Chondrocyte (in vitro differentiated cells): ENCODE measurements at places on chromosomes 2 and 18. TPM values are rescaled to one million over a fixed set of nuclear protein-coding genes. Genes with fewer than 3 reads are reported as not detected.
A peak's percentile ranks its signal among the peaks of the same experiment; 100 is the strongest.

GKN2 gene
- total RNA-seq: not detected in 3 replicates

NMUR1 gene
- total RNA-seq: 0.10 TPM in 1 of 3 replicates, not detected in the others

TEX261 gene
- 54.1 to 57.3 TPM (median 56.8 TPM) in 3 replicates for total RNA-seq

TNFAIP6 gene
- 4.1 to 7.4 TPM (median 4.2 TPM) in 3 replicates for total RNA-seq

NTSR2 gene
- not detected in 3 replicates for total RNA-seq

ANKRD29 gene
- total RNA-seq: 0.48 to 0.85 TPM (median 0.50 TPM) in 3 replicates

INHA gene
- 1.0 to 2.7 TPM (median 1.7 TPM) in 3 replicates for total RNA-seq

MC2R gene
- total RNA-seq: not detected in 3 replicates

GPBAR1 gene
- 0.10 to 0.26 TPM (median 0.22 TPM) in 3 replicates for total RNA-seq

TCF23 gene
- not detected in 3 replicates for total RNA-seq

CCDC141 gene
- not detected in 3 replicates for total RNA-seq

THSD7B gene
- total RNA-seq: not detected in 3 replicates

TBC1D8 gene
- total RNA-seq: 6.2 to 8.2 TPM (median 7.3 TPM) in 3 replicates

DNA sequence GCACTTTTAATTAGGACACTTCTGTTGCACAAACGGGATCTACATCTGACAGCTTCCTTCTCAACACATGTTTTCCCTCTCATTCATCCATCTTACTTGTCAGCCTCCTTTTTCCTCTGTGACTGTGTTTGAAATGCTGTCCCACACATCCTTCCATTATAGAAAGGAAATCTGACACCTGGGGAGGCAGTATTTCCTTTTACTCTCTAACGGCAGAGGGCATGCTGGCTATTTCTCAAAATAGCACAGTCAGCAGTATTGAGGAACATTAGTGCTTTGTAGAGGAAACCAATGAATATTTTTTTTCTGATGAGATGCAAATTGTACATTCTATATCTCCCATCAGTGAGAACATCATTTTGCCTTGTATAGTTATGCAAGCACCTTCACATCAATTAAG lies 668.7 kb downstream of the SLC4A3 start:
- DNase-seq: no peak

GRCh38 chr2:51579412-51579811 lies 547.5 kb upstream of the NRXN1 start:
- no peak for DNase-seq

DNA sequence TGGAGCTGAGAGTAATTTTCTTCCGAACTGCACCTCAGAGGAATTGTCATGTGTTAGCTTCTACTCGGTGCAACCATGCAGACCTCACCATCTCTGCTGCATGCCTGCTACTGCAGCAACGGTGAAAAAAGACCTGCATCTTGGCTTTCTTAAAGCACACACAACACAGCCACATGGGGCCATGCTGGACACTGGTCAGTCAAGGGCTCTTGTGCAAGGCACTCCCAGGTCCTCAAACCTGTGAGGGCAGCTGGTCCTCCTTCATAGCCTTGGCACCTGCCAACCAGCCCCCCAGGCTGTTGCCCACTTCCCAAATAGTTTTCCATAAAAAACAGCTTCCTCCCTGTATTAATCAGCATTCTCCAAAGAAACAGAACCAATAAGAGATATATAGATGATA lies 113.5 kb upstream of the TEX51 start:
- DNase-seq: no peak

DNA sequence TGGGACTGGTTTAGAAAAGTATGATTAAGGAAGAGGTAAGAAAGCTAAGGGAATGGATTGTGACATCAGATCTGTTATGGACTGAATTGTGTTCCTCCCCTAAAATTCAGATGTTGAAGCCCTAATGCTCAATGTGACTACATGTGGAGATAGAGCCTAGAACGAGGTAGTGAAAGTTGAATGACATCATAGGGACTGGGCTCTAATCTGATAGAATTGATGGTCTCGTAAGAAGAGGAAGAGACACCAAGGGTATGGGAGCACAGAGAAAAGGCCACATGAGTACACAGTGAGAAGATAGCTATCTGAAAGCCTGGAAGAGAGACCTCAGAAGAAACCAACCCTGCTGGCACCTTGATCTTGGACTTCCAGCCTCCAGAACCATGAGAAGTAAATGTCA lies 178.3 kb downstream of the TRIB2 start:
- no peak for DNase-seq

DNA sequence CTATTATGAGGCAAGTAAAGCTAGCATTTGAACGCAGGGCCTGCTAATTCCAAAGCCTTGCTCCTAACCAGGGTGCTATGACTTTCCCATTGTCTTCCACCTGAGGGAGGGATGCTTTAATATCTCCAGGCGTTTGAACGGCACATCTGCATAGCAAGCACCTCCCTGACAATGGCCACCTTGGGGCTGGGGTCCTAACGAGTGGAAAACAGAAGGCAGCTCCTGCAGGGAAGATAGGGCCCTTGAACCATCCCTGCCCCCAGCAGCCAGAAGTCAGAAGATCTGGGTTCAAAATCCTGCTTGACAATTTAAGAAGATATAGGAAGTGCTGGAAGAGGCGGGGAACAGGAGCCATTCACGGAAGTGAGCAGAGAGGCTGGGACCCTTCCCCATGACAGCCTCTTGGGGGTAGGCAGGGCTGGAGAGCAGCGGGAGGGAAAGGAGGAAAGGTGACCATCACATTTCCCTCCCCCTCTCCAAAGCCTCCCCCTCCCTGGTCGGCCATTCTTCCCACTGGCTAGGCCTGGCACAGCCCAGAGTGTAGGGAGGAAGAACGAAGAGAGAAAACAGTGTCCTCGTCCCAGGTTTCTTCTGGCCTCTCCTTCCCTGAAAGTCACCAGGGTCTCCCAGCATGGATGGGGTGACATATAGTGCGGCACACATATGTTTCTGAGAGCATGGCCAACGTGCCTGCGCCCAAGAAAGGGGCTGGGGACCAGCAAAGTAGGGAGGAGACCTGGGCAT lies 73.5 kb downstream of the EMX1 start:
- DNase-seq: no peak

DNA sequence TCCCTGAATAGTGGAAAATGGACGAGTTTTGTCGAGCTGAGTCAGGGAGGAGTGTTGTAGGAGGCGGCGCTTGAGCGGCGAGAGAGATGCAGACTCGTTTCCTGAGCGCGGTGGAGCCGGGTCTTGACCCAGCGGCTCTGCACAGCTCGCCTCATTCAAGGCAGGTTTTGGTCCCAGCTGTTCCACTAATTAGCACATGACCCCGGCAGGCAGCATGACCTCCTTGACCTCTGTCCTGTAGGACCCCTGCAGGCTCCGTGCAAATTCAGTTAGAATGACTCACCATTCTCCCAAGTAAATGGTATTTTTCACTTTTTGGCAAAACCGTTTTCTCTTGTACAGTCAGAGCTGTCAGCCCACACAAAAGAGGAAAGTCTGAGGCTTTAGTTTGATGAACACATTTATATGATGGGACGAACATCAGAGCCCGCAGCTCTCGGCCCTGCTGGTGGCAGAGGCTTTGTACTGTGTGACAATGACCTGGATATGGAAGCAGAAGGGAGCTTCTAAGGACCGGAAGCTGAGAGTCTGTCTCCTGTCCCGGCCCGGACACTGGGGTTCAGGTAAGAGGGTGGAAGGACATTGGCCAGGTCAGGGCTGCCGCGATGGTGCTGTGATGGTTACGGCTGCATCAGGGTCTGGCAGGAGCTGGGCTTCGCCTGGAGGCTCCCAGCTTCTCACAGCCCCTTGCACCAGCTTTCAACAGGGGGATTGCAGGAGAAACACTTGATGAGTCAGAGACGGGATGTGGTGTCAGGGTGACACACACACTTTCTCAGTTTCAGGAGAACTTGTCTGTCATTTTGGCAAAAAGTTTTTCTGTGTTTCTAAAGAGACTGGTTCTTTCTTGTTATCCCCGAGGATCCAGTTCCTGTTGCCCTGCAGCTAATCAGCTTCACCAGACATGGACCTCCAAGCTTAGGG lies 29.9 kb upstream of the ALKAL2 start:
- DNase-seq: no peak

DNA sequence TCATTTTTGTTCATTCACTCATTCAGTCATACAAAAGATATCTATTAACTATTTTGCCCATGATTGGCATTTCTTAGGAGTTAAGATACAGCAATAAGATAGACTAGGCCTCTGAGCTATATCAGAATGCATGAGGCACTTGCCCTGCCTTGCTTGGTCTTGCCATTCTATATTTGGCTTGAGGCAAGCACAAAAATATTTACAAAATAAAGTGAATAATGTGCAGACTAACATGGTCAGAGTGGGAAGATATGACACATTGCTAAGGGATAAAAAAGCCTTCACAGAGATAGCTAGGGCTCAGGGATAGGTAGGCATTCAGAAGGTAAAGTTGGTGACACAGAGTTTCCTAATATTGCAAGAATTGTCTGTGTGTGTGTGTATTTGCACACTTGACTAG lies 75.0 kb upstream of the MMADHC start:
- DNase-seq: no peak

GRCh38 chr2:200635251-200635650 lies 49.4 kb downstream of the AOX1 start:
- DNase-seq: no peak

GRCh38 chr18:59681521-59682004 lies 15.7 kb downstream of the CCBE1 start:
- DNase-seq: no peak

DNA sequence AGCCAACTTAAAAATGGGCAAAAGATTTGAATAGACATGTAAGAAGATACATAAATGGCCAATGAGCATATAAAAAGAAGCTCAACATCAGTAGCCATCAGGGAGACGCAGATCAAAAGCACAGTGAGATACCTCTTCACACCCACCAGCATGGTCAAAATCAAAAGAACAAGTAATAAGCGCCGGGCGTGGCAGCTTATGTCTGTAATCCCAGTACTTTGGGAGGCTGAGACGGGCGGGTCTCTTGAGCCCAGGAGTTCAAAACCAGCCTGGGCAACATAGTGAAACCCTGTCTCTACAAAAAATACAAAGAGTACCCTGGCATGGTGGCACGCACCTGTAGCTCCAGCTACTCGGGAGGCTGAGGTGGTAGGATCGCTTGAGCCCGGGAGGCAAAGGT lies 4.6 kb upstream of the CIB4 start:
- peak; percentile 34 for DNase-seq

- DNase-seq: no peak
Measured at GRCh38 chr2:67839242-67839641, 223.6 kb downstream of the C1D start.

- no peak for DNase-seq
Measured at GRCh38 chr2:83002706-83003105, 1456.4 kb downstream of the SUCLG1 start.

- DNase-seq: no peak
Measured at GRCh38 chr18:22681908-22682307, 251.2 kb upstream of the RBBP8 start.

GRCh38 chr2:129369437-129369836 lies 610.0 kb upstream of the RAB6C start:
- no peak for DNase-seq

- no peak for DNase-seq
Measured at GRCh38 chr2:227654426-227654825, 12.2 kb upstream of the SCYGR5 start.

DNA sequence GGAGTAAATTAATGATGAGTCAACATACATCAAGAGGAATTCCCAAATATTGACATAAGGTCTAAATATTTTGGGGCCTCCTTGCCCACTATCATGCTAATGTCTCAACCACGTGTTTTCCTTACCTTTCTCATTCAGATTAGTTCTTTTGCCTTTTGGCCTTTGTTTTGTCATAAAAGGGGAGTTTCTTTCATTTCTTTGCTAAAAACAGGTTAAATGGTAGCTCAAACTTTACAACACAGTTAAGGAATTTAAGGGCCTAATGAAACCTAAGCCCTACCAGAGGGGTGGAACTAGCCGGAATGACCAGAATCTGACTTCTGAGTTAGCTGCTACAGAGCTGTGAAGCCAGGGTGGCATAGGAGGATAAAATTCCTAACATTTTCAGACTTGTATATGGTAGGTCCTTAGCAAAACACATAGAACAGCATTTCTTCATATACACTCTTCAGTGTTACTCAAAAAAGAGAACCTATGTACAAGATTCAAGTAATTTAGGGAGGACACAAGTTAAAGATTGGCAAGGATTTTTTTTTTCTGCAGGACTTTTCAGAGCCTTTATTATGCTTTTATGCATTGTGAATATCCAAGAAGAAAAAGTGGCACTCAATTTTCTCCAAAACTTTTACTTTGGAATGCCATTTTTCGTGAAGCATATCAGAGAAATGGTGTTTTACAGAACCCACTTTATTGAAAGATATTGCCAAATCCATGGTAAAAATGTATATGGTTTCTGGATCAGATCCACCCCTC lies 633.1 kb downstream of the ARHGAP15 start:
- DNase-seq: no peak

GRCh38 chr2:204545861-204546735 lies 823 bp downstream of the PARD3B start:
- DNase-seq: peak; percentile 80

GRCh38 chr2:152049541-152049940 lies 49.3 kb downstream of the CACNB4 start:
- DNase-seq: no peak

- no peak for DNase-seq
Measured at GRCh38 chr2:176521878-176522670, 252.8 kb downstream of the MTX2 start.

DNA sequence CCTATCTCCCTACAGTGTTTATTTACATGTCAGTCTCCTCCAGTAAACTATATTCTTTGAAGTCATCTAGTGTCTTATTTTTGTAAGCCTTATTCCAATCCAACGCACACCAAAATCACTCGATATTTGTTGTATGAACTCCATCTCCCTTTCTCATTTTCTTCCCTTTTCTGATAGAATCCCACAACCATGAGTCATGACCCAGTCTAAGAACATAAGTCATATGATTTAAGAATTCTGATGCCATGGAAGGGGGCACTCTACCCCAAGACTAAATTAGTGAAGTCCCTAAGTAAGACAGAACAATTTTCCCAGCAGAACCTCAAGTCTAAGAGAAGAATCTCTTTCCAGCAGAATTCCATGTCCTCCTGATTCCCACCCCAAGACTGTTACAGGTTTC lies 5.4 kb downstream of the CHMP3 start:
- no peak for DNase-seq

- no peak for DNase-seq
Measured at GRCh38 chr2:58871469-58872142, 630.5 kb upstream of the FANCL start.

DNA sequence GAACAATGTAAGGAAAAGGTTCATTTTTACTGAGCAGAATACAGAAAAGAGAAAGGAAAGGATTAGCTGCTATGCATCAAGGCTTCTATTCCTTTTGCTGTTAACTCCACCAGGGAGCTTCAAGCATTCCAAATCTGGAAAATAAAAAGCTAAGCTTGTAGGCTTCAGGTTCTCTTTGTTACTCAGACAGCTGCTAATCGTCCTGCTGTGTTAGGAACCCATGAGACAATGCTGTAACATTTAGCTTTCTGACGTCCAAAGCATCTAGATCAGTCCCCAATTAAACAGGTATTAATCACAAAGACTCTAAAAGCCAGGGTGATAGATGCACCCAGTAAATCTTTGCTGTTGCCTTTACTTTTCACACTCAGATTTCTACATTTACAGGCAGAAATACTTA lies 103.8 kb downstream of the EPHA4 start:
- no peak for DNase-seq
